ENCODE measurements at places on chromosomes 16 and 17. TPM values are rescaled to one million over a fixed set of nuclear protein-coding genes. Genes with fewer than 3 reads are reported as not detected.

The SMYD4 gene
- total RNA-seq = 14.6 TPM

The LITAFD gene
- not detected for total RNA-seq

The CCL4L2 gene
- not detected for total RNA-seq

The KRT39 gene
- total RNA-seq = not detected
